ENCODE measurements at places on chromosomes 1 and 21. TPM values are rescaled to one million over a fixed set of nuclear protein-coding genes. Genes with fewer than 3 reads are reported as not detected.

DNA sequence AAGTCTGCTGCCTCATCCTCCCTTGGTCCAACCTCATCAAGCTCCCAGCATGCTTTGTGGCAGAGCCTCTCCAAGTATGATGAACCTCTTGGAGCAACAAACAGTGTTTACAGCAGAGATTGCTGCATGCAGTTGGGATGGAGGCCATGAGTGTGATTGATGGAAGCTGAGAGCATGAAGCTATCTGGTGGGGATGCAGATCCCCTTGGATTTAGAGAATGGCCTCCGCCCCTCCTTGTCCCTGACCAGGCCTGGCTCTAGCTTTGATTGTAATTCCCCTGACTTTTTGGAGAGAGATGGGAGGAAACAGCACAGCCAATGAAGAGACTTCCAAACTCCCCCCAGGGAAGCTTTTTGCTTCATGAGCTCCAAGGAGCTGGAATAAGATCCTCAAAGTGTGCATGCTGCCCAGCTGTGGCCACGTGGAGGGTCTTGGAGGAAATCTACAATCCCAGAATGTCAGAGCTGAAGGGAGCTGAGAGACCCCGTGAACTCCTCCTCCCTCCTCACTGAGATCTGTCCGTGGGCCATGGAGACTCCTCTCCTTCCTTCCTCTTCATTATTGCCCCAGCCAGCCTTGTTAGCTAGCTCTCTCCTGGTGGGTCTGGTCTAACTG is 165.3 kb upstream of the USP24 start:
- no peak for DNase-seq

DNA sequence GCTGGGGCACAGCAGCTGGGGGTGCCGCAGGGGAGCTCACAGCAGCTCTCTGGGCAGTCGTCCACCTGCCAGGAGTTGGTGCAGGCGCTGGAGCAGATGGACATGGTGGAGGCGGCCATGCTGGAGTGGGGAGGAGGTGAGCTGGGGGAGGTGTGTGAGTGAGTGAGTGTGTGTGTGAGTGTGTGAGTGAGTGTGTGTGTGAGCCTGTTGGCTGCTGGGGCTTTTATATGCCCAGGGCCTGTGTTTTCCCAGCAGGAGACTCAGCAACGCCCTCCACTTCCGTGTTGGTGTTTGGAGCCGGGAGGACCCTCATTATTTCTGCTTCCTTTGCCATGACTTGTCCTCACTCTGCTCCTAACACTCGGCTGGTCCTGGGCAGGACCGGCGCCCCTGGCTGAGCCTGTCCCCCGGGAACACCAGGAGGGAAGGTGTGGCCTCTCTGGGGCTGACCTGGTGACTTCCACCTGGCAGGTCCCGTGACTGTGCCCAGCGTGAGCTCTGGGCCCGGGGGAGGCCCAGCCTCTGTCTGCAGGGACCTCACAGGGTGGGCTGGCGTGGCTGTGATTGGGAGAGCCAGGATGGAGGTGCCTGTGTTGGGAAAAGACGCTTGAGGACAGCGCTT is at the start of gene KRTAP10-2:
Gene KRTAP10-2 (minus strand): TSS at position 166 of the 622 bp plus-strand sequence. CDS start 47 bp downstream, at position 119.
- DNase-seq: no peak

Gene CFAP126
- not detected for total RNA-seq

Gene SELENBP1
- 73.5 TPM for total RNA-seq

All from cardiac muscle cell (in vitro differentiated cells and primary cell).